Activated T-helper 1 cell treated with anti-CD3 and anti-CD28 coated beads, Interleukin-2, amount 50 U/mL, for 16 hours (primary cell): ENCODE measurements at places on chromosomes 1 and 21.

GRCh38 chr1:119115311-119115710, 25.1 kb downstream of the WARS2 start:
- DNase-seq: no peak

DNA sequence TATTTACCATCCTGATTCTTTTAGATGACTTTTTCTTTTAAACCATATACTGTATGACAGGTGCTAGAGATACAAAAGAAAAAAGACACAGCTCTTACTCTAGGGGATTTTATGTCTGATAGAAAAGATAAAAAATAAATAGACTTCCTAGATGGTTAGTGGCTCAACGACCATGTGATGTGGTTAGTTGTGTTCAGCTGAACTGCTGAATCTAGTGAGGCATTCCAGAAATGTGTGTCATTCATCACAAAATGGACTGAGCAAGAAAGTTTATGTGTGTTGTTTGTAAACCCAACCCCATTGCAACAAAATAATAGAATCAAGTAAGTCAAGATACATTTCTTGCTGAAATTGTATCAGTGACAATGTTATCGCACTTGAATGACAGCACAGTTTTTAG, 205.8 kb upstream of the LYPLAL1 start:
- DNase-seq: no peak

GRCh38 chr1:103917795-103918194, 168.1 kb downstream of the AMY1C start:
- no peak for DNase-seq

- peak; percentile 45 for DNase-seq
Measured at GRCh38 chr1:159854693-159855192, 7.7 kb downstream of the VSIG8 start.

- DNase-seq: no peak
Measured at GRCh38 chr1:245116751-245117150, 38.0 kb upstream of the KIF26B start.

- no peak for DNase-seq
Measured at GRCh38 chr21:35309316-35309715, 260.2 kb upstream of the RUNX1 start.

GRCh38 chr1:207883660-207884250, 27.2 kb downstream of the CD34 start:
- no peak for DNase-seq

DNA sequence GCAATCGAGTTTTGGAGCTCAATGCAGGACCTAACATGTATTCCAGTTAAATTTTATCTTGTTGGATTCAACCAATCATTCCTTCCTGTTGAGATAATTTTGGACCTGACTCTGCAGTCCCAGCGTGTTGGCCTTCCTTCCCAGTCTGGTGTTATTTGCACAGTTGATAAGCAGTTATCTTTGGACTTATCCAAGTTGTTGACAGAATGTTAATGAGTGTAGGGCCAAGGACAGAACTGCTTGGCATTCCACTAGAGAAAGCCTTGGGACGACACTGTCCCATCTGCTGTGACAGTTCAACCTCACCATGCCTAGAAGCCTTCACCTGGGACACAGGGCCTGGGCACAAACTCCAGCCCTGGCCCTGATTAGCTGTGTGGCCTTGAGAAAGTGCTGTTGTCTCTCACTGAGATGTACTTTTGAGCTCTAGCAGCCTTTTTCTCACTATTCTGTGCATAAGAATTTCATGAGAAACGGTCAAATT, 104.1 kb upstream of the SLC25A33 start:
- no peak for DNase-seq

- no peak for DNase-seq
Measured at GRCh38 chr1:85718678-85719340, 10.6 kb upstream of the ZNHIT6 start.

DNA sequence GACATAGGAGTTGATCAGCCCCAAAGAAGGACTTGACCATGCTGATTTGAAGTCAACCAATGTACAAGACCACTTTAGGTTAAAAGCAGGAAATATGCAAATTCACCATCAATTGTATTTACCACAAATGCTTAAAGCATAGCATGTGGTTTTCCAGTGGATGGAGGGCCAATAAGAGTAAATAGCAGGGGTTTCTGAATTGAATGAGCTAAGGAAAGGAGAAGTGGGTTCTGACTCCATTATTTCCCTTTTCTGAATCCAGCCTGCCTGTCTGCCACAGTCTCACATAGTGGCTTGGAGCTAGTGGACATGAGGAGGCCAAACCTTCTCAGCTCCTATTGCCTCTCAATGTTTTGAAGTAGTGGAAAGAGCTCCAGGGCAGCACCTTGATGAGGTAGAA, 7.2 kb upstream of the TNFSF18 start:
- DNase-seq: no peak
